ENCODE measurements at places on chromosomes 1 and 21.

DNA sequence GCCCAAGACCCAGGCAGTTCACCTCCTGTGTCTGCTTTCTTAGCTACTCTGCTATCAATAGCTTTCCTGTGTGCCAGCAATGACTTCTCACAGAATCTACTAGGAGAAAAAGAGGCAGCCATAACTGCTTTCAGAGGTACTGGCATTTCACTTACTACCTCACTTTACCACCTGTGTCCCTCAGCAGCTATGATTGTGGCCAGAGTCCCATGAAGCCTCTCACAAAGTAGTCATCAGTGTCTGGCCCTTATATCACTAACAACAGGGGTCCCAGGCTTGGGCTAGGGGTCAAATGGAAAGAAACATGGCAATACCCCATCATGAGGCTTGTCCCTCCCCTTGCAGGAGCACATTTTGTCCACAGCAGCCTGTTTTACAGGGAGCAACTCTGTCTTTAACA lies 62.7 kb upstream of the EPS8L3 start:
- DNase-seq: no peak

- no peak for DNase-seq
Measured at GRCh38 chr1:10471411-10472219, 714 bp downstream of the DFFA start.

- DNase-seq: no peak
Measured at GRCh38 chr1:66919063-66919462, 5.6 kb downstream of the DNAI4 start.

- peak; percentile 96 for DNase-seq
Measured at GRCh38 chr21:34996304-34997101, 52.6 kb downstream of the RUNX1 start.

DNA sequence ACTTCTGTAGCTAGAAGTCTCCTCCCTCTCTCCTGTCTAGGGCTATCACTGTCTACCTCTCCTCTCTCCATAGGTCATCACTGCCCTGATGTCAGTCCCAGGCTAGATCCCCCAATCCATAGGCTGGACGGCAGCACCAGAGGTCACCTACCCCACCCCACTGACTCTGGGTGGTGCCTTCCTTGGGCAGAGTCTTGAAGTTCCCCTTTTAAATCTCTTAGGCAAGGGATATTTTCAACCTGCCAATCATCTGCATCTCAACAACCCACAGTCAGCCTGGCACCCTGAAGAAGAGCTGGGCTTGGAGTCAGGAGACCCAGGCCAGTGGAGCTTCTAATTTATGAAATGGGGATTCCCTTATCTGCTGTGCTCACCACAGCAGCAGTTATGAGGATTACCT lies 13.2 kb downstream of the MYBPH start:
- DNase-seq: peak; percentile 39

DNA sequence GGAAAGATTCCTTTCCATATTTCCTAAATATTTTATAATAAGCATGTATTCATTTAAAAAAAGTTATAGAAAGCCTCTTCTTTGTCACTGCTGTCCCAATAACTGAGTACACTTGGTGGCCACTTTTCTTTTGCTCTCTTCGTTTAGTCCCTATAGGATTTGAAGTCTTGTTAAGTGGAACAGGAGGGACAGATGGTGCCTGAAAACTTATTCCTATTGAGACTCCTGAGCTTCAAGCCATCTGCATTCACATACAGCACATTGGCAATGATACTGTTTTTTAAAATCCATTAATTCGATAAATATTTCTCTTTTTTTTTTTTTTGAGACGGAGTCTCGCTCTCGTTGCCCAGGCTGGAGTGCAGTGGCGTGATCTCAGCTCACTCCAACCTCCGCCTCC lies 2.0 kb upstream of the ZBTB40 start:
- DNase-seq: no peak

GRCh38 chr1:114105421-114105979 lies 48.2 kb downstream of the SYT6 start:
- DNase-seq: no peak

- no peak for DNase-seq
Measured at GRCh38 chr1:48688102-48688760, 88.5 kb downstream of the BEND5 start.

DNA sequence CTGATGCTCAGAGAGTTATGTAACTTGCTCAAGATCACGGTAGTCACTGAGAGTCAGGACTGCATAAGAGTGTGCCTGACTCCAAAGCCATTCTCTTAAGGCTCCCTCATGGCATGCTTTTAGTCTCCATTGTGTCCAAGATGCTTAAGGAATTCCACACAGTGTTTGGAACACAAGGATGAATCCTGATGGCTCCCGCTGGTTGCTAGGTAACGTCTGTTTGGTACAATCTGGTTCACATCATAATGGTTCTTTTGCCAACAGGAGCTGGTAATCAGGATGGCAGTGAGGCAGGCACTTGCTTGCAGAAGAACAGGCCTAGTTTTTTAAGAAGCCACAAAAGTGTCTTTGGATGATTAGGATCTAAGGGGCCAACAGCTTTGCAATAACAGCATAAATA lies 436.5 kb upstream of the DAB1 start:
- no peak for DNase-seq

DNA sequence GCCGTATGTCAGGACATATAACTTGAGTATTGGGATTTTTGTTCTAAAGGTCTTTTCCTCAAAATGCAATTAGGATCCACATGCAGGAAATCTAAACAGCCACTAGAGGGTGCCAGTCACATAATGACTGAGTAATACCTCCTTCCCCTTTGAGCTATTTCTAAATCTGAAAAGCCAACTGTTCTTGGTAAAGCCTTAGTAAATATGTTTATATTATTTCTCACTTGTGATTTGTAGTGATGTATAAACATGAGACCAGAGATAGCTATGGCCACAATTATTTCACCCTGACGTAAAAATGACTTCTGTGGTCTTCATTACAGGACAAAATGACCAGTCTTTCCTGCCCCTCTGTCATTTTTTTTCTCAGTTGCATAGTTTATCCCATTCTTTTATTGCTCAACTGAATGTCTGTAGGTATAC lies 41.0 kb upstream of the DR1 start:
- peak; percentile 57 for DNase-seq

GRCh38 chr1:27368869-27369582 lies 2.3 kb upstream of the MAP3K6 start:
- no peak for DNase-seq

DNA sequence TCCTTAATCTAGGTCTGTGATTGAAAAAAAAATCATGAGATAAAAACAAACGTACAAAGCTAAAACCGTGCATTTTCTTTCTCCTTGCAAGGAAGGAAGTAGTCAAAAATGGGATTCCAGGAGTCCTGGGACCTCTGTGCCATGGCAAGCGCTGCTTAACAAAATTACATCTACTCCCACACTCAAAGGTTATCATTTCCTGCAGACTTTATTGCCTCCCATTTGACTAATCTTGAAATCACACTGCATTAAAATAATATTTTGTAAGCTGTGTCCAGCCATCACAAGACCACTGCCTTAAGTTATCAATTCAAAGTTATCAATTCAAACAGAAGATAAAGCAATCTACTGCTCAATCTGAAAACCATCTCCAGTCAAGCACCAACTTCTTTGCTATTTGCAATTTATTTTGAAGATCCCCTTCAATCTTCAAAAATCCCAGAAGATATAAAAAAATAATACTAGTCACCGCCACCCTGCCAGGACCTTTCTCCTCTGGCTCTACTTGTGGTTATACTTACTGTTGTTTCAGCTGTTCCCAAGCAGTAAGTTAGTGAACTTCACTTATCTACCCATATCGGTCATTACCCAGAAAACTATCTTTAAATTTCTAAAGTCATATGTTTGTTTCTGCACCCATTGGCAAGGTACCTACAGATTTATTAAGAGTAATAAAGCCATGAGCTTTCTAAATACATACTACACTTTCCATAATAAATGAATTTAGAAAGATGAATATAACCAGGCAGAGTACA lies 38.1 kb upstream of the RAP1GAP start:
- no peak for DNase-seq

GRCh38 chr1:201742955-201743805 lies 85.8 kb upstream of the IPO9 start:
- DNase-seq: no peak

GRCh38 chr1:172948457-172948856 lies 102.3 kb downstream of the TNFSF18 start:
- DNase-seq: no peak

- peak; percentile 5 for DNase-seq
Measured at GRCh38 chr1:95041491-95042165, 31.1 kb downstream of the ALG14 start.

- no peak for DNase-seq
Measured at GRCh38 chr21:46112725-46113215, 14.9 kb downstream of the COL6A2 start.

DNA sequence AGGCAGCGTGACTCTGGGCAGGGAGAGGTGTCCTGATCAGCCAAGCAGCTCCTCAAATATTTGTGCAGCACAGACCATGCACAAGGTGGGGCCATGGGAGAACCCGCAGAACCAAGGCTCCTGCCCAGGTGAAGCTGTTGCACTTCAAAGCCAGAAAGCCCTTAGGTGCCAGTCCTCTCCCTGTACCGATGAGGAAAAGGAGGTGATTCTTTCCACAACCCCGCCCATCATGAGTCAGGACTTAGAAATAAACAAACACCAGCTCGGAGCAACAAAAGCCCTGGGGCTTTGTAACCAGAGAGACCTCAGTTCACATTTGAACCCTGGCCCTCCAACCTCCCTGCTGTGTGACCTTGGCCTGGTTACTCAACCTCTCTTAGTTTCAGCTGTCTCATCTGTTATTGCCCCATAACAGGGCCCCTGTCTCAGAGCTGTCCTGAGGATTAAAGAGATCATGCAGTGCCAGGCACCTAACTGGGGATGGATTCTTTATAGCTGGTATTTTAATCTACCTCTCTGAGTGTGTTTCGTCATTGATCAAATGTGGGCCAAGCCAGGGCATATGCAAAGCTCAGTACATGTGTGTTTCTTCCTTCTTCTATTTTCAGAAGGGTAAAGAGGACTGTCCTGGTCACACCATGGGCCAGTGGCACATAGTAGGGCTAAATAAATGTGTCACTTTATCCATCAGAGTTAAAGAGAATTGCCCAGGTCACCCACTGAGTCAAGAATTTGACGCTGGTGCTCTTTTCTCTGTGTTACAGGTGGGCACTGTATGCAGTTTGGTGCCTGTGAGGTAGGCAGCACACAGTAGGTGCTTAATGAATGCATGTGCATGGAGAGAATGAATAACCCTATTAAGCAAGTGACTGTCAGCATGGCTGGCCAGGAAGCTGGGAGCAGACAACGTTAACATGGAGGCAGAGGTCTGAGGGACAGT lies 1.4 kb downstream of the LDLRAD1 start:
- DNase-seq: no peak

DNA sequence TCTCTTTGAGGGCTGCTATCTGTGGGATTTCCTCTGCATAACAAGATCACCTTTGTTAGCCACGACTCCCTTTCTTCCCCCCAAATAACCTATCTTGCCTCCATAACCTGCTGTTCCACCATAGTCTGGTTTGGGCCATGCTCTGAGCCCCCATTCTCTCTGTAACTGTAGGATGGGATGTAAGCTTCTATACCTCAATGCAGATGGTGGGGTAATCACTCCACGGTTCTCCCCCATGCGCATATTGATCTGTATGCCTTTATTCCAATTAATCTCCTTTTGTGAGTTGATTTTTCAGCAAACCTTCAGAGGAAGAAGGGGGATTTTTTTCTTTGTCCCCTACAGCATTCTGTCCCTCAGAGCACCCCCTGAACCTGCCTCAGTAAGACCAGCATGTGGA lies 170.1 kb upstream of the IRF2BP2 start:
- no peak for DNase-seq

DNA sequence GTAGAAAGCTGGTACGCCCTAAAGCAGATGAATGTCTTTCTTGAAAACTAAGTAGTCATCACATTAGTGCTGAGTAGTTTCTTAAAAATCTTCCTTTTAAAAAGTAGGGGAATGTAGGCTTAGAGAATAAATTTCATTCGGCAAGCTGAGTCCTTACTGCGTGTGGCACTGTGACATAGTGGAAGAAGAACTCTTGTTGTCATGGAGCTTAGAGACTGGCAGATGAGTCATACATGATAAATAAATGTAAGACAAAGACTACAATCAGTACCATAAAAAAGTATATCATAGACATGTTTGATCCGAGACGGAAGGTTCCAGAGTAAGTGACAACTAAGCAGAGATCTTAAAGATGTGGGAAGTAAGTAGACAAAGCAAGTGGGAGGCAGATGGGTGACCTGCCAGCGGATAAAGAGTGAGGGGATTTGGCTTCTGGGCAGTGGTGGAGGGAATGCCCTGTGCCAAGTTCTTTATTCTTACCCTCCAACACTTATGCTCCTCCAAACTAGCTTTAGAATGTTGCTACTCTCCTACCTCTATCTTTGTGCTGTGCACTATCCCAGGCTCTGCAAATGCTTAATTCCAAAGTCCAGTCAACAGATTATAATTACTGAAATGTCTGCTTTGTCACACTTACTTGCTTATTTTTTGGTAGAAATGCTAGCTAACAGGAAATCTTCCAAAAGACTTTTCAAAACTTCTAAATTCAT lies 608.5 kb upstream of the USP24 start:
- no peak for DNase-seq

DNA sequence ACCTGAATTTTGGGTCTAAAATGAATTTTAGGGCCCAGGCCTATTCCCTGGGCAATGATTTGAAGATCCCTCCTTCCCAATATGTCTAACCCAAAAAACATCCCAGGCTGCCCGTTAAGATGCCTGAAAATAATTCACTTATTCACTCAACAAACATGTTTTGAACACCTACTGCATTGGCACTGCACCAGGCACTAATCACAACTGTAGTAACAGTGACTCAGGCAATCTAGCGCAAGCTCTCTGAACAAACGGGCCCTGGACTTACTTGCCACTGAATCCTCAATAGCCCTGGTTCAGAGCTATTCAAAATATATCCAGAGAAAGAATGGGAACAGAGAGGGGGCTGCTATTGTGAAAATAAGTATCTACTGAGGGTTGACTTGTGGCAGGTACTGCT lies 4.2 kb downstream of the CD244 start:
- no peak for DNase-seq

GRCh38 chr21:44462086-44462833 lies 7.0 kb downstream of the LRRC3 start:
- no peak for DNase-seq

- no peak for DNase-seq
Measured at GRCh38 chr1:21045351-21045750, 131.3 kb downstream of the EIF4G3 start.

GRCh38 chr1:36258960-36259344 lies 34.7 kb downstream of the THRAP3 start:
- DNase-seq: no peak

GRCh38 chr1:225318706-225319575 lies 108.9 kb downstream of the LBR start:
- DNase-seq: peak; percentile 68

- no peak for DNase-seq
Measured at GRCh38 chr1:38203441-38203840, 156.8 kb upstream of the POU3F1 start.

GRCh38 chr1:110243146-110243545 lies 33.0 kb downstream of the KCNC4 start:
- DNase-seq: no peak

GRCh38 chr1:117092594-117092993 lies 29.0 kb downstream of the TRIM45 start:
- no peak for DNase-seq
